Activated T-helper 9 cell treated with anti-CD3 and anti-CD28 coated beads, Interleukin-2, amount 50 U/mL, for 16 hours (primary cell): ENCODE measurements at places on chromosomes 6 and 20.

DNA sequence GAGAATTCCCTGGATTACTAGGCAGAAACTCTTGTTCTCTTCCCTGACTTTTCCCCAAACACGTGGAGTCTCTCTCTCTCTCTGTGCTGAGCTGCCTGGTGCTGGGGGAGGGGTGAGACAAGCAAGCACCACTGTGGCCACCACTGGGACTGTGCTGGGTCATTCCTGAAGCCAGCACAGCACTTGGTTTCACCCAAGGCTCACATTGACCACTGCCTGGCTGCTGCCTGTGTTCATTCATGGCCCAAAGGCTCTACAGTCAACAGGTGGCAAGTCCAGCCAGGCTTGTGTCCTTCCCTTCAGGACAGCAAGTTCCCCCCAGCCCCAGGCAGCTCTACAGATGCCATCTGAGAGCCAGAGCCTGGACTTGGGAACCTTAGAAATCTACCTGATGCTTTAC, 92.2 kb downstream of the CTNNBL1 start:
- no peak for DNase-seq

- no peak for DNase-seq
Observed at GRCh38 chr6:21596145-21596948, 2.8 kb downstream of the SOX4 start.

DNA sequence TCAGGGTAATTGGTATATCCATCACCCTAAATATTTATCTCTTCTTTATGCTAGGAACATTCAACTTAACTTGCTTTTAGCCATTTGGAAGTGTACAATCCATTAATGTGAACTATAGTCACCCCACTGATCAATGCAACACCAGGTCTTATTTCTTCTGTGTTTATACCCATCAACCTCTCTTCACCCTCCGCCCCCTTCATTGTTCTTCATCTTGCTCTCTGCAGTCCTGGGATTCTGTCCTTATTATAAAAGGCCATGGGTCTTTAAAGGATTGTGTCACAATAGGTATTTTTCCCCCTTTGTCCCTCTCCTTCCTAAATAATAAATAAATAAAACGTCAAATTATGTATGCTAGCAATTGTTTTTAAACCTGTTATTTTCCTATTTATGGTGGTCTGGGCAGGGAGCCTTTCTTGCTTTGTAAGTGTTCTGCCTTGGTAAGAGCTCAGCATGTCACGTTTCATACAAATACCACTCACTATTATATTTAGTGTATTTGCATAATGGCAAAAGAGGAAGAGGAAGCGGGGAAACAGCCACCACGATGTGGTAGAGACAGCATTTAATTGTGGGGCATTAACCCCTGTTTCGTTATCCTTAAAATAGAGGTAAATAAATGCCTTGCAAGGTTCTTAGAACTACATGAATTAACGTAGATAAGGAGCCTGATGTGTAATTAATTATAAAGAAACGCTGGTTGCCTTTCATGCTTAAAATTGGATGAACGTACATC, 1.9 kb downstream of the ABRACL start:
- DNase-seq, result no peak

DNA sequence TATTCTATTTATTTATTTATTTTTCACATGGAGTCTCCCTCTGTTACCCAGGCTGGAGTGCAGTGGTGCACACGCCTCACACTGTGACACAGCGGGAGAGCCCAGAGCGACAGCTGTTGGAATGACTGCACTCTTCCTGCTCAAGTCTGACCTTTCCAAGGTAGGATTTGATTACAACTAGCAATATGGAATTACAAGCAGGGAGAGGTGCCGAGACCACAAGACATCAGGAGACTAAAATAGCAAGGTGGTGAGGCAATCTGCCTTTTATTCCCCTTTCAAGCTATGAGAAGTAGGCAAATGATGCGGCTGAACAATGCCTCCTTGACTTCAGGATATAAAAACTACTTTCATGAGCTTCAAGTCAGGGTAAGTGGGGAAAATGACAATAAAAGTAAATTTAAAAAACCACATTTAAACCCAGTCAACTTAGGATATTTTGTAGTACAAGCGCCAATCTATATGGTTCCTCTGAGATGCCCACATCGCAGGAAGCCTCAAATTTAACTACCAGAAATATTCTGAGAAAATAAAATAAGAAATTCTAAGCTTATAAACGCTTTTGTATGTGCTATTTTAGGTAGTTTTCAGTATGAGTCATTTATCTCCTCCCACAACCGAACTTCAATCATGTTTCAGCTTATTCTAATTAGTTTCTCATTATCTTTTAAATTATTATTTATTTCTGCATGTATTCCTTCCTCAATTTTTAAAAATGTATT, 146.9 kb upstream of the SGK1 start:
- DNase-seq, result no peak

DNA sequence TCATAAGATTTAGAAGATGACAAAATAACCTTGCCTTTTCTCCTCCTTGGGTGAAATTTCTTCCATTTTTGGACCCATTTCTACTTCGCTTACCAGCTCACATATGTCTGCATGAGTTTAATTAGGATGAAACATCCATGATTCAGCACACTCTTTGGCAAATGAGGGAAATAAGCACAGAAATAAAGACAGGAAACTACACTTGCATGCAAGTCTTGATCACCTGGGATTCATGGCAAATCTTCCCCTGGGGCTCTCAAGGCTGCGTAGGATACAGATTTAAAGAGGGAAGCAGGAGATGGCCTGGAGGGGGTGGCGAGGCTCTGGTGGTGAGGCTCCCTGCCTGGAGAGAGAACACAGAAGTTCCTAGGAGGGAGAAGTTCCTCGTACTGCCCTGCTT, 147.8 kb downstream of the EDN3 start:
- DNase-seq, result no peak

GRCh38 chr6:70380252-70380651, 33.1 kb upstream of the FAM135A start:
- DNase-seq, result no peak

DNA sequence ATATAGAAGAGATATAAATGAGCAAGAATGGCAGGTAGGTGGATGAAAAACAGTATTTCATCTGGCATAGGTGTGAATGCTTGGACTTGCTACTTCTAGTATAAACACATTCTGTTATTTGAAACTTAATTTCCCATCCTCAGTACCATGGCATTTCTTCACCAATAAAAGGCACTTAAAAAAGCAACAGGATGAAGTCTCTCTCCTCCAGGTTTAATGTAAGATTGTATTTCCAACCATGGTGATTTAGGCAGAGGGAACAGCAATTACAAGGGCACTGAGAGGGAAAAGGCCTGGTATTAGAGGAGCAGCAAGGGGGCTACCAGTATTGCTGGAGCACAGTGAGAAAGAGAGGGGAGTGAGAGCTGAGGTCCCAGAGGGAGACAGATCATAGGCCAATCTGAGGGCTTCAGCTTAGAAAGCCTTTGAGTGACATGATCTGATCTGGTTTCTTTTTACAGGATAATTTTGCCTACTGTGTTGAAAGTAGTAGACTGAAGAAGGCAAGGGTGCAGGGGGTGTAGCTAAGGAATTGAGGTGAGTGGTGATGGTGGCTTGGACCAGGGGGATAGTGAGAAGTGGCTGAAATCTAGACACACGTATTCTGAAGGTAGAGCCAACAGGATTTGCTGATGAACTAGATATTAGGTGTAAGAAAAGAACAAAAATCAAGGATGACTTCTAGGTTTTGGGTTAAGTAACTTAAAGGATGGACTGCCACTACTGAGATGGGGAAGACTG, 67.8 kb upstream of the SMIM29 start:
- DNase-seq, result no peak

GRCh38 chr6:81166770-81167169, 585.7 kb downstream of the TENT5A start:
- DNase-seq, result no peak

DNA sequence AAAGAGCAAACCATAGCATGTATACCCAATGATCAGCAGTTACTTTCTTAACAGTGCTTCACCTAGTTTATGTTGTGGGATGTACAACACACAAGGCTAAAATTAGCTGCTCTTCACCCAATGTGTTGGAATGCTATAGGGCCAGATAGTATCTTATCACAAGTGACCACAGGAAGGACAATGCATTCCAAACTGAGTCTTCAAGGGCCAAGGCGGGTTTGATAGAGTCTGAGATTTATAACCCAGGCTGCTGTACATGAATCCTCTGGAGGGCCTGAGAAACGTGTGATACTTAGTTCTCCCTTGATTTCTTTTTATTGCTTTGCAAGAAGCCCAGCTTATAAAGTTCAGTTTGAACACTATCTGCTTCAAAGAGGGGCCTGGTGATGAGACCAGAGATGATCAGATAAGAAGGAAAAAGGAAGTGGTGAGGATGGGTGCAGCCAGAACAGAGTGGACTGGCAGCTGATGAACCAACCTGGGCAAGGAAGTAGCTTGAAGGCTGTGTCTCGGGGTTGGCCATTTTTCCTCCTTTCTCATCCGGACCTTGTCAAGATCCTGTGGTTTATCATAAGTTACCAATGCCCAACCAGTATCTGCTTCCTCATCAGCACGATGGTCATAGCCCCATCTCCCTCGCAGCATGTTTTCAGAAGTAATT, 62.2 kb upstream of the BMP2 start:
- no peak for DNase-seq

DNA sequence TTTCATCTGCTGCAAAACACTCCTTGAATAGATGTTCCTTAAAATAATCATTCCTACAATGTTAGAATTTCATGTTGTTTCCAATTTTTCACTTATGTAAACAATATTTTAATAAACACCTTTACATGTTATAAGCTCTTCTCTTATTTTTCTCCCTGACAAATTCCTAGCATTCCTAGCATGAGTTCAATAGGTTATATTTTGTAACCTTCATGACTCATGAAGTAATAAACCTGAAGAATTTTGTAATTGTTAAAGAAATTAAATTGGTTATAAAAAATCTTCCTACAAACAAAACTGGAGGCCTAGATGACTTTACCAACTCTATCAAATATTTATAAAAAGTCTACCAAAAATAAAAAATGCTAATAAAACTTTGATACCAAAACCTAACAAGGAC, 66.3 kb downstream of the NT5E start:
- DNase-seq, result no peak

DNA sequence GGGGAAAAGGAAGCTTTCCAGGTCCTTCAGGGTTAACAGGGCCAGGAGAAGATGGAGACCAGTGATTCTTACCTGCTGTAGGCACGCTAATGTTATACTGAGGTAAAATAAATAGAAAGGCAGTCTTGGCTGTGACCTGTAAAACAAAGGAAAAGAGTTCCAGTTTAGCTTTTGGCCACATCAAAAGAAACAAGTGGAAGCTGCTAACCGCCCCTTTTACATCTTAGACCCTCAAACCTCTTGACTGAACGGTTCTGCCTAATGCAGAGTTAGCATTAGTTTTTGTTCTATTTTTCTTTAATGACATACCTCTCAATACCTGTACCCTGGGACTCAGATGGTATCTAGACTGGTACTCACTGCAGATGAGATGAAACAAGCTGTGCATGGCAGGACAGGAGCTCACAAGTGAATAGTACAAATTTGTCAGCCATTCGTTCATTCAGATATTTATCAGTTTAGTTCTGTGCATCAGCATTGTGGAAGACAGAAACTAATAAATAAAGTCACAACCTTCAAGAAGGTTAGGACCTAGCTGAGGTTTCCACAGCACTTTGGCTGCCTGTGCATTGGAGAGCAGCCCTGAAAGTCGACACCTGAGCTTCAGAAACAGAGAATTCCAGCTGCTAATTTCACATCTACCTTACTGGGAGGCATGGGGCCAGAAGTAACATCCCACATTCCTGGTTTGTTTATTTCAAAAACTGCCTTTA, 41.0 kb downstream of the TRAM2 start:
- DNase-seq, result no peak

DNA sequence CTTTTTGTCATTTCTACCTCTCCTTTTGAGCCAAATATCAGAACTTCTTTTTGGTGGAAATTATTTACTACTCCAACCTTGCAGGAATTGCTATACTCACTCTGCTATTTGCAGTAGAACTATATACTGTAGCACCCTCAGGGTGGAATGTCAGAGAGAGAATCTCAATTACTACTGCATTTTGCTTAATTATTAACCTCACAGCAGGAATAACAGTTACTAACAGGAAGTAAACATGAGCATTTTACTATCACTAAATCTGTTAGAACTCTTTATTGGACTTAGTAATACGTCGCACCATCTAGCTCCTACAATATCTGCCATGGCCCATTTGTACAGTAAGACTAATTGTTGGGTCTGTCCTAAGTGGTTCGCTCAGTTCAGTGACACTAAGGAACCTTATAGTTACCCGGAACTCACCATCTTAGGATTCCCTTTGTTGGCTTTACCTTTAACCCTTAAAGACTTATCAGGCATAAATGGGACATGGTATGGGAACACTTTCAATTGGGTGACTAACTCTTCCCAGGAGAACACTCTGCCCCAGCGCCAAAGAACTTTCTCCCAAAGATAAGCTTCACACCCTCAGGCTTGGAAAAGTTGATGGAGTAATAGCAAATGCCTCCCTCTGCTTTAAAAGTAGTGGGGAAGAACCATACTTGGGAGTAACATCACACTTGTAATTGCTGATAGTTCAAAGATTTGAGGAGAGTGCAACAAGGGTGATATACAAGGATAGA, 38.8 kb downstream of the PLN start:
- no peak for DNase-seq

- no peak for DNase-seq
Observed at GRCh38 chr20:12687476-12687875, 321.3 kb upstream of the SPTLC3 start.

DNA sequence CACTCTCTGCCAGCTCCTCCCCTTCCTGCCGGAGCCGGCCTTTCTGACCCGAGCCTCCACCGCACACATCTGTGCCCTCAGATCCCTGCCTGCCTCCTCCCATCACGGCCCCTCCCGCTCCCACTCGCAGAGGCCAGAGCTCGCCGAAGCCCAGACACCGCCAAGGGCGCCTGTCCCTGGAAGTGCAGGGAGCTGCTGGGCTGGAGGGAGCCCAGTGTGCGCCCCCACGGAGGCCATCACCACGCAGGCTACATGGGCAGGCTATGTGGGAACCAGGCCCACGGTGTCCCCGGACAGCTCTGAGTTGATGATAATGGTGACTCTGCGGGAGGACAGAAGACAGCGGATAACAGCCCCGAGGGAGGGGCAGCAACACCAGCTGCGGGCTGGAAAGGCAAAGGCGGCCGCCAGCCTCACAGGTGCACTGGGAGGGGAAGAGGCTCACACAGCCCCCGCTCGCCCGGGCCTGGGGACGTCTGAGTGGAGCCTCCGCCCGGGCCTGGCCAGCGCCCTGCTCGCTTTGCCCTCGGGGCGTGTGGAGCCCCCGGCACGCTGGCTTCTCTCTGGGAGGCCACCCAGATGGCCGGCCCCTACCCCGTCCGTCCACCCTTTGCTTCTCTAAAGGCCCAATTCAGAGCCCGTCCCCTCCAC, 154.9 kb downstream of the DLL1 start:
- no peak for DNase-seq

DNA sequence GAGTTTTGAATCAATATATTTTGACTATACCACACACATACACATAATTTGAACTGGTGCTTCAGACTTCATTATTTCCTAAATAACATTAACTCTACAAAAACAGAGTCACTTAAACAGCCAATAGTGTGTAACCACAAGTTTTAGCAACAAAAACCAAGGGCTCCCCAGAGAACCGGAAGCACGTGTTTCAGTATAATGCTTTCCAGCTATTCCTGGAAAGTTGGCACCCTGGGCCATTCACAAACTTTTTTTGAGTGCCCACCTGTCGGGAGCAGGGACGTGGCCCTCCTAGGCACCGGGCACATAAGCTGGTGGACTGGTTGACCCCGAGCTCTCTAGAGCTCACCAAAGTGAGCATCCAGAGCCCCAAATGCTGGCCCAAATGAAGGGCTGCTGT, 1.9 kb upstream of the SLC35D3 start:
- no peak for DNase-seq
